ENCODE measurements at places on chromosomes 13 and 19.

- no peak for DNase-seq
These were observed 505 bp upstream of the SHKBP1 start for GRCh38 chr19:40576151-40576584.

GRCh38 chr19:898663-899062 is 5.4 kb downstream of the RNU6-9 start:
- no peak for DNase-seq

GRCh38 chr19:47427241-47428176 is 8.2 kb upstream of the MEIS3 start:
- no peak for DNase-seq

GRCh38 chr13:94659598-94659946 is 52.8 kb downstream of the SOX21 start:
- no peak for DNase-seq

DNA sequence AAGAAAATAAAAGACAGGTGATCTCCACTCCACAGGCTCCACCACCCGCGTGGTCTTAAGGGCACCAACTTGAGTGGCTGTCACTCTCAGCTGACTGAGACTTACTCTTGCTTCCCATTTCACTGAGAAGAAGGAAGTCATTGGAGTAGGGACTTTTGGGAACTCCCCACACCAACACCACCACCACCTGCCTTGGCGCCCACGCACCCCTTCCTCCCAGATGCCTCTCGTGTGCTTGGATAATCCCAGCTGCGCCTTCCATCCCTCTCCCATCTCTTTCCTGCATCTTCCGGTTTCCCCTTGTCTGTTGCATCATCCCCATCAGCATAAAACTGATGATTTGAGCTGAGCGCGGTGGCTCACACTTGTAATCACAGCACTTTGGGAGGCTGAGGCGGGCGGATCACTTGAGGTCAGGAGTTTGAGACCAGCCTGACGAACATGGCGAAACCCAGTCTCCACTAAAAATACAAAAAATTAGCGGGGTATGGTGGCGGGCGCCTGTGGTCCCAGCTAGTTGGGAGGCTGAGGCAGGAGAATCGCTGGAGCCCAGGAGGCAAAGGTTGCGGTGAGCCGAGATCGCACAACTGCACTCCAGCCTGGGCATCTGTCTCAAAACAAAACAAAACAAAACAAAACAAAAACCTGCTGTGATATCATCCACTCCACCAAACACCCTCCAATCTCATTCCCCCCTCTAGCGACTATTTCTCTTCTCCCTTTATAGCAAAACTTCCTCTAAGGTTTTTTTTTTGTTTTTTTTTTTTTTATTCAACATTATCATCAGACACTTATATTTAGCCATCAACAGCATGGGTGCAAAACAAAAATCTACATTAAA is 25.5 kb downstream of the AP2S1 start:
- DNase-seq, result no peak

DNA sequence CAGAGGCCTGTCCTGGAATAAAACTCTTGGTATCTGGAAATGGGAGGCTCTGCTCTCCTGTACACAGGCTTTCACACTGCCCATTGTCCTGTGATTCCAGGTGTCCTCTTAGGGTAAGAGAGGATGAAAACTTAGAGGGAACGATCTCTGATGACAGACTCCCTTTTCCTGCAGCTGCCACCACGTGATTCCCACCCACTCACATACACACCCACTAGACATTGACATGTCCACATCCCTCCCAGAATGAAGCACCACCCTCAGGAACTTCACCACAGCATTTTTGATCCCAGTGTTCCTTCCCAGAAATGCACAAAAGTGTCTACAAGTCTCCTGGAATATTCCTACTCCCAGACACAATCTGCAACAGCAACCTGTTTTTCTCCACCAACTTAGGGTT is 8.2 kb downstream of the ZNF429 start:
- DNase-seq, result no peak

DNA sequence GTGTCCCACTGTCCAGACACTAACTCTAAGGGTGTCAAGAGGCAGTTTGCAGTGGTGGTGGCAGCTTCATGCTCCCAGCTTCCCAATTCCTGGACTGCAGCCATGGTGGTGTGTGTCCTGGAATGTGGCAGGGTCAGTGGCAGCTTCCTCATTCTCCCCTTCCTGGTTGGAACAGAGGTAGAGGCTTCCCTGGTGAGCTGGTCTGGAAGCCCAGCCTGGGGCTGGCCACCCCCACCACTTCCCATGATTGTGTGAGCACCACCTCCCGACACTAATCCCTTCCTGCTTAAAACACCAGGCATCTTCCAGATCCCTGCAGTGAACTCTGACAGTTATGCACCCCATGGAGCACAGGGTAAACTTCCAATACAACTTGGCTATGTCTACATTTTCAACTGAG is 134.9 kb downstream of the RAP2A start:
- no peak for DNase-seq

- DNase-seq, result no peak
These were observed 5.3 kb upstream of the SLC5A5 start for GRCh38 chr19:17866312-17866963.

DNA sequence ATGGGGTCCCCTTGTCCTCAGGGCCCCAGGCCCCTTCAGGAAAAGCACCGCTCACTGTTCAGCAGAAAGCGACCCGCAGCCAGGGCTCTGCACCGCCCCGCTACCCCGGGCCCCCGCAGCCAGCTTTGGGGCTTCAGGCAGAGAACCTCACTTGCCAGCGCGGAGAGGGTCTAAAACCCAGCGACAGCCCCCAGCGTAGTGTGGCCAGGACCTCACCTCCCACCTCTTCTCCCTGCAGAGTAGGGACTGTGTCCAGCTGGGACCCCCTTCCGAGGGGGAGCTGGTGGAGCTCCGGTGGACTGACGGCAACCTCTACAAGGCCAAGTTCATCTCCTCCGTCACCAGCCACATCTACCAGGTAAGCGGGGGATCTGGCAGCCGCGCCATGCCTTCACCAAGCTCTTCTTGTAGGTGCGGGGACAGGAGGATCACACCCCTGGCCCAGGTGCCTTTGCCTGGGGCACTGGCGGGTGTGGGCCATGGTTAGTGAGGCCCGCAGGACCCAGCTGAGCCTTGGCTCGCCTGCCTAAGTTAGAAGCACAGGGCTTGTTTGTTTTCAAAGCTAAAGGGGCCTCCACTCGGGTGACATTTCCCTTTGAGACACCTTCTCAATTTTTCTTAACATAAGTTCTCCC is 175.7 kb downstream of the KDM4B start:
- no peak for DNase-seq

- DNase-seq, result no peak
These were observed 85.5 kb downstream of the CACNA1A start for GRCh38 chr19:13420780-13421179.

- no peak for DNase-seq
These were observed 5.5 kb upstream of the ZFP82 start for GRCh38 chr19:36423925-36424324.

- no peak for DNase-seq
These were observed 130.5 kb downstream of the B3GLCT start for GRCh38 chr13:31330236-31330635.

DNA sequence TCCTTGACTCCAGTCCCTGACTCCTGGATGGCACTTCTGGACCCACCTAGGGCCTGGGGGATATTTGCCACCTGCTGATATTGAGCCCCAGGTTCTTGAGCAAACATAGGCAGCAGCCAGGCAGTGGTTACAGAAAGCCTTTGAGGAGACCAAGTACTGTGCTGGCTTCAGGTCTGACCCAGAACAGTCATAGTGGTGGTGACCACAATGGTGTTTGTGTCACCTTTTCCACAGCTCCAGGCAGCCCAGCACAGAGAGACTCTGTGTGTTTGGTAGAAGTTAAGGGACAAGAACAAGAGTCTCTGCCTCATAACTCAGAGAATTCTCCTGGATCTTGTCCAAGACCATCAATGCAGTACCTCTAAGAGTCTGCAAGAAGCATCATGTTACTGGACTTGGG is 14.6 kb upstream of the CLC start:
- no peak for DNase-seq

- no peak for DNase-seq
These were observed 3.1 kb upstream of the TNFSF13B start for GRCh38 chr13:108266321-108266990.

DNA sequence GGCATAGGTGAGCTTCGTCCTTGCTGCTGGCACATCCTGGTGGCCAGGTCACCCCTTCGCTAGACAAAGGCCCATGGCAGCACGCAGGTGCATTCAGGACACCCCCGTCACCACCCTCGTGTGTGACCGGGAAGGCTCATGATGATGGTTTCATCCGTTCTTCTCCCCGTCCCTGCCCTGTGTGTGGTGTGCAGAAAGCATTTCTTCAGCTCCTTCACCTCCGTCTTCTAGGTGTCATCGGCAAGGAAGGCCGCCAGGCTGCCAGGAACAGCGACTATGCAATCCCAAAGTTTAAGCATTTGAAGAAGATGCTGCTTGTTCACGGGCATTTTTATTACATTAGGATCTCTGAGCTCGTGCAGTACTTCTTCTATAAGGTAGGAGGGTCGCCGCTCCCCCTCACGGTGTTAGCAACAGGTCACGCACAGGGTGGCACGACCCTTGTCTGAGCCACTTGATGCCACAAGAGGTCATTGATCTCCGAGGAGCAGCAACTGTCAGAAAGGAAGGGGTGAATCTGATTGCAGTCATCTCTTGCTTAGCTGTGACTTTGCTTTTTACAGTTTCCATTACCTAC is 111.0 kb upstream of the MCF2L start:
- no peak for DNase-seq

DNA sequence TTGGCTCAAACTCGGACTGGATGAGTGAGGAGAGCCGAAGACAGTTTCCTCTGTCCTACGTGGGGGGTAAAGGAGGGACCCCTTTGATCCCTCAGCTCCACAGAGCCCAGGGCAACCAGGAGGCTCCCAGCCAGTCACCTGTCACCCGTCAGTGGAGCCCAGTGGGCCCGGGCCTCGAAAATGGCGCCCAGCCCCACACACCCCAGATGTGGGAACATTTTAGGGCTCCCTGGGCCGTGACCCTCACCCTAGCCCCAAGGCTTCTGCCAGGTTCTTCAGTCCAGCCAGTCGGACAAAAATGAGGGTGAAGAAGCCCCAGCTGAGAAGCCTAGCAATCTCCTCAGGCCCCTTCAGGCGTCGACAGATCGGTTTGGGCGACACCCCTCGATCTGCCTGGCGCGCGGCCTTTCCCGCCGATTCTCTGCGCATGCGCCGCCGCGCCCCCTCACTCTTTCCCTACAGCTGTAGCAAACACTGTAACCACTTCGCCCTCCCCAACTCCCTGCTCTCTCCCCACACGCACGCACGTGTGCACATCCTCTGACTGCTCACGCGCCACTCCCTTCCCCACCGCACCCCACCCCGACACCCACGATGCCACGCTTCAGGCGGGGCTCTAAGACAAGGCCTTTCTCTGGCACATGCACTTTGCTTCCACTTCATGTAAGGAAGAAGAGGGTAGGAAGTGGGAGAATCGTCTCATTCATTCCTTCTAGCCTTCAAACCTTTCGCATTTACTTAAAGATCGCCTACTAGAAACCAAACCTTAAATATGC is at the start of gene SLC6A16:
Gene SLC6A16, minus strand, starts transcription at position 391 of the 776 bp plus-strand sequence. CDS start 13,844 bp downstream, outside the sequence.
- no peak for DNase-seq

- no peak for DNase-seq
These were observed 53.6 kb downstream of the DGKH start for GRCh38 chr13:42101821-42102585.

GRCh38 chr13:43298816-43299215 is 275.4 kb downstream of the DNAJC15 start:
- no peak for DNase-seq

- no peak for DNase-seq
These were observed 216.2 kb downstream of the TUBA3C start for GRCh38 chr13:18965347-18965855.

GRCh38 chr13:111043575-111043982 is 71.5 kb upstream of the ARHGEF7 start:
- no peak for DNase-seq

GRCh38 chr13:99179460-99179859 is 21.2 kb upstream of the UBAC2 start:
- DNase-seq, result no peak

DNA sequence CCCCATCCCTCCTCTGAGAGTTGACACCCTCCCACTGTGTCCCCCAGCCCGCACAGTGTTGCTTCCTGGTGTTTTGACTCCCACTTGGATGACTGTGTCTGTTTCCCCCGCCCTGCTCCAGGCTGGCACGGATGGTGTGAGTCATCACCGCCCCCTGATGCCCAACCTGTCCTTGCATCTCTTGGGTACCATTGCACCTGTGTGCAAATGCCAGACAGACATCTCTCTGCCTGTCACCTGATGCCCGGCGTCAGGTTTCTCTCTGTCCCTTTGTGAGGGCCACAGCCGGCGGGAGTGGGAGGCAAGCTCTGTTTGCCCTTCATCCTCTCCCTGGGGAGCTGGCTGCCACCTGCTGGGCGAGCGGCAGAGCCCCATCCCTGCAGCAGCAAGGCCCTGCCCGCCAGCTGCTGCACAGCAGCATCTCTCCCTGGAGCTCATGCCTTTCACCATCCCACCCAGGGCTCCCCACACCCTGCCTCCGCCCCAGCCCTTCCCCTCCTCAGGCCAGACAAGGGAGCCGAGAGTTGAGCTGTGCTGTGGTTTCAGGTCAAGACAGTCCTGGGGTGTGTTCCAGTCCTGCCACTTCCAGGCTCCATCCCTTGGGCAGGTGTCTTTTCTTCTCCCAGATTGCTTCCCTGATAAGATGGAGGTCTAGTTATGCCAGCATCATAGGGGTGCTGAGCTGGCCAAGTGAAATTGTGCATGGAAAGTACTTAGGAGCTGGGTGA is 29.7 kb downstream of the NKPD1 start:
- DNase-seq, result no peak

GRCh38 chr19:49441210-49441959 is at the start of gene SLC17A7:
Gene SLC17A7, minus strand, starts transcription at chr19:49441527. Its CDS starts 148 bp downstream, at chr19:49441379.
- no peak for DNase-seq

DNA sequence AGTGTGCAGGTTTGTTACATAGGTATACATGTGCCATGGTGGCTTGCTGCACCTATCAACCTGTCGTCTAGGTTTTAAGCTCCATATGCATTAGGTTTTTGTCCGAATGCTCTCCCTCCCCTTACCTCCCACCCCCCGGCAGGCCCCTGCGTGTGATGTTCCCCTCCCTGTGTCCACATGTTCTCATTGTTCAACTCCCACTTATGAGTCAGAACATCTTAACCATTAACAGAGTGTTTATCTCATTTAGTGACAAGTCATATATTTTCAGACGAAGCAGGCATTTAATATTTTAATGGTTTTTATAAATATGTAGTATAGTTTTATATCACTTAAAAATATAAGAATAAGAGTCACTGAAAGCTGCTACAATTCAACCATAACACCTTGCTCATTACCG is 780.5 kb upstream of the ARGLU1 start:
- no peak for DNase-seq

All from HL-60 (cell line).